ENCODE measurements at places on chromosomes 12 and 14. TPM values are rescaled to one million over a fixed set of nuclear protein-coding genes. Genes with fewer than 3 reads are reported as not detected.

DNA sequence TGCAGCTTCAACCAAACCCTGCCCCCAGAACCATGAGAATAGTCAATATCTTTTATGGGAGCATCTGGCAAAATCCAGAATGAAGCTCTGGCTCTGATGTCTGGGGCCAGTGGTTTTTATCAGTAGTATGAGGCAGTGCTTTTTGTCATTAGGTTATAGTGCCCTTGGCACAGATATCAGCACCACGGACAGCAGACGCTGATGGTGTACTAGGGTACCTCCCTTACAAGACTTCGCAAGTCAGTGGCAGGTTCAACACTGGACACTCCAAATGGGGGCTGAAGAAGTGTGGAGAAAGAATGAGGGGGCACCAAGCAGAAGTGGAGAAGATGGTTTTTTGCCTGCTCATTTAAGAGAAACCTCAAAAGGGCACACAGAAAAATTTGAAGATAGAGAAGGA is 68.2 kb upstream of the E2F7 start:
- no peak for DNase-seq

Gene PDE3A
- 1.6 TPM for total RNA-seq

- no peak for DNase-seq
These were observed 224.1 kb downstream of the ASCL1 start for GRCh38 chr12:103181366-103182152.

- no peak for DNase-seq
These were observed 6.8 kb downstream of the LRRC74A start for GRCh38 chr14:76833011-76833410.

Gene CCDC38
- not detected for total RNA-seq

- no peak for DNase-seq
These were observed 27.3 kb downstream of the PPTC7 start for GRCh38 chr12:110555577-110556406.

DNA sequence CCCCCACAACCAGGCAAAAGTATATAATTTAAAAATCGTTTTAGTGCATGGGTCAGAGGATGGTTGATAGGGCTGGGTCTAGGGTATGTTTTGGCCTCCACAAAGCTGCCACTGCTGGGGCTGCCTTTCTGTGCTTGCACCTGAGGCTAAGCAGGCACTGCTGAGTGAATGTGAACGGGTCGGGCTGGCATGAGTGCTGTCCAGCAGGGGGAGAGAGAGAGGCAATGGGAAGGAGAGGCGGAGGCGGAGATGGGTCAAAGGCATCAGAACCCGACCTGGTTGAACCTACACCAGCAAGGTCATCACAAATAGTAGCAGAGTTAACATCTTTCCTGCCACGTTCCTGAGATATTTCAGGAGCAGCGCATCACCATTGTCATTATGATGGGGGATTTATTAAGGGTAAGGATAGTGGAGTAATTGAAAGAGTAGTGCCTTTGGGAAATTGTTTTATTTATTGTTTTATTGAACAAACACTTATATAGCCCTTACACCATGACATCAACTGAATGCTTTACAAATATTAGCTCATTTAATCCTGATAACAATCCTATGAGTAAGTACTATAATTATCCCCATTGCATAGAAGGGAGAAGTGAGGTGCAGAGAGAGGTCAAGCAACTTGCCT is 5.8 kb upstream of the NRXN3 start:
- DNase-seq, result no peak

All from epithelial cell of proximal tubule (primary cell).